ENCODE measurements at places on chromosomes 7 and 10.

- no peak for DNase-seq
These were observed 1.8 kb downstream of the STARD3NL start for GRCh38 chr7:38179776-38180226.

DNA sequence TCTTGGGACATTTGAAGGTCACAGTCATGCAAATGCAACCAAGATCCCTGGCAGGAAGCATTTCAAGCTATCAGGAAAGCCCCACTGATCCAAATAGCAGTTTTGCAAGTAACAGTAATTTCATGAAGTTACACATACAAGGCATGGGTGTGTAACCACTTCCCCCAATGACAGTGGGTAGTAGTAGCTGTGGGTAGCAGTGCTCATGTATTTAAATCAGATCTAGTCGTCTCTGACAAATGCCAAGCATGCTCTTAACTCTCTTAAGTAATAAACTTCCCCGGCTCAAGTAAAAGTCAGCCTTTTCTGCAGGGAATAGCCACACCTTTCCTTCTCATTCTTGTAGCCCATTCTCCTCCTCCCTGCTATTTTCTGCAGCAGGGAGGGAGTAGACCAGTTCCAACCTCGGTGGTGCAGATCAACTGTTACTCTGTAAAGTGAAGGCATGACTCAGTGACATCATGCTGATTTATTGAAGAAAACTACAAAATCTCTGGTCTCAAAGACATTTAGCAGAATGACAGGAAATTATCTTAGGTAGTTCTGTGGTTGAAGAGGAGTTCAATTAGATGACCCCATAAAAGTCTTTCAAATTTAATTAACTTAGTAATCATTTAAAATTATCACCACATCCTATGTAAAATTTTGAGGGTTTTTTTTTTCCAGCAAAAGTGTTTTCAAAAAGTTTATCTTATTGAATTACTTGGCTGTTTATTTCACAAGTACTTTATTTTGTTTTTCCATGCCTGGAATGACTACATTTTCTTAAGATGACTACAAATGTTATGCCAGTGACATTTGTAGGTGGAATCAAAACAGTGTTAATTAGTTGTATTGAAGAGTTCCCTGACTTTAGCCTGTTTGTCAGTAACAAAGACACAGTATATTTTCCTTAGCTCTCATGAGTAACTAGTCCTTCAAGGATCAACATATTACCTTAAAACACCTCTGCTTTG is 568.3 kb downstream of the INHBA start:
- no peak for DNase-seq

- no peak for DNase-seq
These were observed 2.8 kb upstream of the WAPL start for GRCh38 chr10:86524225-86524962.

DNA sequence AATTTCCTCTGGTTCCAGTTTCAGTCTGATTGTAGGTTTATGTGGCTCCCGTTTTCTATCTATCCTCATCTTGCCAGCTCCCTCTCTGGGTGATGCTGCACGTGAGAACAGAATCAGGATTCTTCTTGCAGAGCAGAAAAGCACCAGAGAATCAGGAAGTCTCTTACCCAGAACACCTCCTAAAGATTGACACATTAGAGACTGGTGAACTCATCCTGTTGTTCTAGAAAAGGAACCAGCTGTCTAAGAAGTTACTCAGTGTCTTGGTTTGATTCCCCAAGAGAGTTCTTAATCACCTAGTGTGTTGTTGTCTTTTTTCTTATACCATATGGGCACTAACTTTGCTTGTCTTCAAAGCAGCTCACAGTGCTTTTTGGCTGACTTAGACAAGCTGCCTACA is 152.4 kb downstream of the DGKI start:
- no peak for DNase-seq

GRCh38 chr10:102642736-102643335 is 1.4 kb upstream of the TRIM8 start:
- DNase-seq, result no peak

- DNase-seq, result no peak
These were observed 111.9 kb upstream of the LANCL2 start for GRCh38 chr7:55253188-55253587.

DNA sequence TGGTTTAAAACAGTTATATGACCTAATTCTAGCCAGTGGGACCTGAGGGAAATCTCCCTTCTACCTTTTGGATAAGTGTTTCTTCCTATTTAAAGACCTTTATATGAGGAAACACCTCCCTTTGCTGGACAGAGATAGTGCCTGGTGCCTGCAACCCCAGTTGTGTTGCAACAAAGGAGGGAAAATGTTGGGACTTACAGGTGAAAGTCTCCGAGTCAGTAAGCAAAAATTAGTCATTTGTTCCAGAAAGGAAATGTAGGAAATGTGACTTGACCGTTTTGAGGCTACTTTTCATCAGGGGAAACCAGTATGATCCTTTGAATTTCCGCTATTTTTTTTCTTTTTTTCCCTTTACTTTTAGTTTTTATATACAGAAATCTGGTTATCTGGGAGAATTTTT is 165.5 kb downstream of the DKK1 start:
- DNase-seq, result no peak

DNA sequence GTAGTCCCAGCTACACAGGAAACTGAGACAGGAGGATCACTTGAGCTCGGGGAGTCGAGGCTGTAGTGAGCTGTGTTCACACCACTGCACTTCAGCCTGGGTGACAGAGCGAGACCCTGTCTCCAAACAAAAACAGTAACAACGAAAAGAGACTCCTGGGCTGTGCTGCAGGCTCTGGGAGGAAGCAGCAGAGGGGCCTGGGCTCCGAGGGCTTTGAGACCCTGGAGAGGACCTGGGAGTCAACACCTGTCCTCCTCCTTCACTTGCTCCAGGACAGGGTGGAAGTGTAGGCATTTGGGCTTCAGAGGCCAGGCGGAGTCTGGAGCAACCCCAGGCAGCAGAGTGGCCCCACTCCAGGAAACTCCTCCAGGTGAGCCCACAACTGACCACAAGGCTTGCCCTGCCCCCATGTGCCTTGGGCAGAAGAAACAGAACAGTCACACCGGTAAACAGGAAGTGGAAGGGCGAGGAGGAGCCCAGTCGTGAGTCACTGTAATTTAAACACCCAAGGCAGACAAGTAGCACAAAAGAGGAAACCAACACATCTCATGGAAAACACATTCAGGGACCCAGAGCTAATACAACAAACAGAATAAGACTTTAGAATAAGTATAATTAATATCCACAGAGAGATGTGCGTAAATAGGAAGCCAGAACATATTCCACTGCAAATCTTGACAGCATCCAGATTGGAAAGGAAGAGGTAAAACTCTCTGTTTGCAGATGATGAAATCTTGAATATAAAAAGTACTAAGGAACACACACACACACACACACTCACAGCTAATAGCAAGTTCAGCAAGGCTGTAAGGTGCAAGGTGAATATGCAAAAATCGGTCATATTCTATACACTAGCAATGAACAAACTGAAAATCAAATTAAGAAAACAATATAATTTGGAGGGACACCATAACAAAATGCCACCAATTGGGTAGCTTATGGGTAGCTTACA is 20.5 kb upstream of the RASGEF1A start:
- DNase-seq, result no peak

- no peak for DNase-seq
These were observed 173.8 kb downstream of the TRIL start for GRCh38 chr7:28784171-28784902.

- DNase-seq, result no peak
These were observed 58.7 kb upstream of the PRPS1L1 start for GRCh38 chr7:18086165-18087025.

GRCh38 chr10:98209441-98209840 is 58.6 kb downstream of the LOXL4 start:
- no peak for DNase-seq

GRCh38 chr10:32095116-32095733 is 39.0 kb upstream of the KIF5B start:
- DNase-seq, result no peak

- no peak for DNase-seq
These were observed 51.9 kb downstream of the IKZF1 start for GRCh38 chr7:50356212-50356944.

- no peak for DNase-seq
These were observed 81.8 kb upstream of the CAV2 start for GRCh38 chr7:116417593-116418345.

DNA sequence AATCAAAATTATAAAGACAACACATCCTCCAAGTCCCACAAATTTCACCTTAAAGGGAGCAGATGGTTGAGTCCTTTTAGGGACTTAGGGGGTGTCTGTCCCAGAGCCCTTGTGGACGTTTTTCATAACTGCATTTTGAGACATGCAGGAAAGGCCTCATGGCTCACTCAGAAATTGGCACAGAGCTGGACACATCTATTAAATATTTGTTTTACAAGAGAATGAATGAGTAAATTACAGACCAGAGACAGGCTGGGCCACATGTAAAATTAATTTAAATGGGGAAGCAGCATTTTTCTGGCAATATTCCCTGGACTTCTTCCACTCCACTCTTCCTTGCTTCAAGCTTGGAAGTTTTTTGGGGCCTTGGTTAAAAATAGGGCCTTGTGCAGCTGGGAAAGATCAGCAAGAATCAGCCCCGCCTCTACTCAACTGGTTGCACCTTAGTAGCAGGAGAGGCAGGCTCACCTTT is 20.0 kb downstream of the LAMB1 start:
- no peak for DNase-seq

GRCh38 chr7:102450242-102450641 is 14.4 kb downstream of the ALKBH4 start:
- DNase-seq, result no peak

DNA sequence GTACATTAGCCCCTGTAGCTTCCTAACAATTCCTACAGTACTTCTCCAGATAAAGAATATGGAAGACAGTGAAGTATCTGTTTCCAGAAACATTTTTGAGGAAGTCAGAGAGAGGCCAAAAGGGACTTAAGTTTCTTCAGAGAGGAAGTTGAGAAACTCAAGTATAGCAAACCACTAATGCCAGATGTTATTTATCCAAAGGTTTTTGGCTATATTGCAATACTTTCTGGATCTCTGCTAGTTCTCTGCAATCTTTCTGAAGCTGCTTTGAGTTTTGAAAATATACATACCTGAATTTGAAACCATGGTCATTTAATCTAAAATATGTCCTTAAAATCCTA is 64.7 kb downstream of the BICC1 start:
- DNase-seq, result no peak

DNA sequence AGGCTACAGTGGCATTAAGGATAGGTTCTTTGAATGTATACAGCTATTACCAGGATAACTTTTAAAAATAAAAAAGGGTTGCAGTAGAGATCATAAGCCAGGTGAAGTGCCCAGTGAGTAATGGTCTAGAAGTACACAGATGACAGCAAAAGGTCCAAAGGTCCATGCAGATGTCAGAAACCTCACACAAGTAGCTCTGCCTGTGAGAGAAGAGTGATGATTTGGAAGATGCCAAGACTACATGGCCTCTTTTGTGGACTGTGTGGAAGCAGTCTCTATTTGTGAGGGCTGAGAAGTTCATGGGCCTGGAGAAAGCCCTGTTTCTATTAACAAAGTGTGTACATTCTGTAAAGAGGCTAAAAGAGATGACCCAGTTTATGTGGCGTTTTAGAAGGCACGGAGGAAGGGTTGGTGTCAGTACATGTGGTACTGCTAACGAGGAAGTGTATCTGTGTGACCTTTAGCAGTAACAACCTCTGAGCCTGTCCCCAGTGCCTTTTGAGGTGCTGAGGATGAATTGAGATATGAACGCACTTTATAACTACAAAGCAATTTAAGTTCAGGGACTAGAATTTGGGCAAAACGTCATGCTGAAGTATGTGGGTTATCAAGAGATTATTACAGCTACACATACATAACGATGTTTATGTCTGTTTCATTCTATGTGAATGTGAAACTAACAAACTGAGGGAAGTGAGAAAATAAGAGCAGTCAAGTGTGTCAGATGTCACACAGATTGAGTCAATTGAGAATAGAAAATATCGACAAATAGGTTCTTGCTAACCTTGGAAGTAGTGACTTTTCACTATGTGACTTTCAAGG is 7.6 kb downstream of the CYCS start:
- DNase-seq, result no peak

DNA sequence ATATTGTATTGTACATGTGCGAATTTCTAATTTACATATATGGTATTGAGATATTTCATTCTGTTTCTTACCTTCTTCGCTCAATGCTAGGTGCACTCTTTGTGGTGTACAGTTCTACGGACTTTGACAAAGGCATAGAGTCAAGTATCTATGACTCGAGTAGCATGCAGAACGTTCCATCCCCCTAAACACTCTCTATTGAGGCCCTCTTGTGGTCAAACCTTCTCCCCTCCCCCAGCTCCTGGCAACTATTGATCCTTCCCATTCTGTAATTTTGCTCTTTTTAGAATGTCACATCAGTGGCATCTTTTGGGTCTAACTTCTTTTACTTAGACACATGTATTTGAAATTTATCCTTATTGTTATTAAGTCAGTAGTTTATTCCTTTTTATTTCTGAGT is 30.7 kb upstream of the GDF10 start:
- DNase-seq, result no peak

GRCh38 chr10:90412582-90412981 is 445.3 kb downstream of the HTR7 start:
- no peak for DNase-seq

- no peak for DNase-seq
These were observed 8.0 kb downstream of the IKZF1 start for GRCh38 chr7:50312250-50313162.

GRCh38 chr10:113171662-113172061 is 221.6 kb downstream of the TCF7L2 start:
- no peak for DNase-seq

DNA sequence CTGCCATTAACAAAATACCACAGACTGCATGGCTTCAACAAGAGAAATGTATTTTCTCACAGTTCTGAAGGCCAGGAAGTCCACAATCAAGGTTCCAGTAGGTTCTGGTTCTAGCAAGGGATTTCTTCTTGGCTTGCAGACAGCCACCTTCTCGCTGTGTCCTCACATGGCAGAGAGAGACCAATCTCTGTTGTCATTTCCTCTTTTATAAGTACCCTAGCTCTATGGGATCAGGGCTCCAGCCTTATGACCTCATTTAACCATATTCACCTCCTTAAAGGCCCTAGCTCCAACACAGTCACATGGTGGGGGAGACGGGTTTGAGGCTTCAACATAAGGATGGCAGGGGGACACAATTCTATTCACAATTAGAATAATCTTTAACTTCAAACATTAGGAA is 23.6 kb downstream of the ABI1 start:
- DNase-seq, result no peak

- no peak for DNase-seq
These were observed 427.0 kb downstream of the PHTF2 start for GRCh38 chr7:78225534-78225933.

DNA sequence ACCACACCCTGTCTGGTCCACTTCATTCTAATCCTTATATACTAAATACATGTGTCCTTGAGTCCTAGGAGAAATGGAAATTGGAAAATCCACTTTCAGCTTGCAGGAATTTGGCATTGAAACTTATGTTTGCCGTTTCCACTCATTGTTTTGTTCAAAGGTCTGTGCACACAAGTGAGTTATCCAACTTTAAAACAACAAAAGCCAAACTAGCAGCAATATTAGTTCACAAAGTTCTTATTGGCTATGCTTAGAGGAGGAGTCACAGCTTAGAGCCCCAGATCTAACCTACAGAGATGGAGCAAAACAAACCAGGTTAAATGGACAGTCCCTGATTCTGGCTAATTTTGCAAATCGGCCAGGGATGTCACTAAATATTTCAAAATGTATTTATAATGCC is 44.6 kb upstream of the AFAP1L2 start:
- no peak for DNase-seq
